ENCODE measurements at places on chromosomes 16 and 17. TPM values are rescaled to one million over a fixed set of nuclear protein-coding genes. Genes with fewer than 3 reads are reported as not detected.

Gene PLCG2
- total RNA-seq = under 0.01 TPM

Gene FN3K
- total RNA-seq = 0.12 TPM

Gene C17orf78
- not detected for total RNA-seq

Gene CCL7
- not detected for total RNA-seq

Gene KRT39
- total RNA-seq = not detected
